CD4-positive, alpha-beta T cell treated with Interleukin-1 beta for 1 hour (primary cell): ENCODE measurements at places on chromosomes 5 and 9.

- DNase-seq: no peak
Observed at GRCh38 chr5:139823757-139824355, 28.2 kb downstream of the PSD2 start.

GRCh38 chr9:106179191-106179590 is 484.9 kb downstream of the TMEM38B start:
- no peak for DNase-seq

DNA sequence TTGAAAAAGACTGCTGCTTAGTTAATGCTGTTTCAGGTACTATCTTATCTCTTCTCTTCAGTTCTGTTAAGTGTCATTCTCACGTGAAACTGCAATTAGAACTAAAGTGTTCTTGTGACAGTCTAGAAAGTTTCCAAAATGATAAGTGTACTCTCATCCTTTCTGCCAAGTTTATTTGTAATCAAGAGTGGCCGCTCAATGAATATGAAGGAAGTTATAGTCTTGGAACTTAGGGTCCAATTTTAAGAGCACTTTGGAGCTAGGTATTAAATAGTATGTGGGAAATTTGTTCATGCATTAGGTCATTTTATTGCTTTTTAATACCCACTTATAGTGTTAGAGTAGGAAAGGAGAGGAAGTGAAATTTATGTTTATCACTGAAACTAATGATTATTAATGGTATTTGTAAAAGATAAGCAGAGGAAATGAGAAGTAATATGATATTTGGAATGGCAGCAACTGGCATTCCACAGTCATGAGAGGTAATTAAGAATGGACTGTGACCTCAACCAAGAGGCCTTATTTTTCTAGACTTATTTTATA is 20.4 kb downstream of the XRCC4 start:
- no peak for DNase-seq

GRCh38 chr5:129241755-129242154 is 147.2 kb downstream of the ISOC1 start:
- no peak for DNase-seq

DNA sequence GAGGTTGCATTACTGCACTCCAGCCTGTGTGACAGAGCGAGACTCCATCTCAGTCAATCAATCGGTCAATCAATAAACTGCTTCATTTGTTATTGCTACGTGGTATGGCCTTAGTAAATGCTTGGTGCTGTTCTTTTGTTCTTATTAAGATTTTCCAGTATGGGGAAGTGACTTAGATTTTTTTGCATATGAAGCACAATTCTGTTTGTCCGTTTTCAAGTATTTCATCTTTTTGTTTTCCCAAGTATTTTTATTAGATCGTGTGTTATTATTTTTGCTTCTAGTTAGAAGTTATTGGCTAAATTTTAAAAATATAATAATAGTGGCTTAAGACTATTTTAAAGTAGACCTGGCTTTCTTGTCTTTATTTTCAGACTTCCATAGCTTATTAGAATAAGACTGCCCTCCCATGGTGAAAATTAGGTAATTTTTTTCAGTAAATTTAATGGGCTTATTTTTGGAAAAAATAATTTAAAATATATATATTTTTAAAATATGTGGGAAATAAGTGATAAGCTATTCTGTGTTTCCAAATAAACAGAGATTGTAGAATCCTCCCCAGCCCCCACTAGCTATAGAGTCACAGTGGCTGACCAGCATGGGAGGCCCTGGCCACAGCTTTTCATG is 14.7 kb upstream of the OMD start:
- peak; percentile 10 for DNase-seq

- no peak for DNase-seq
Observed at GRCh38 chr5:91329283-91329682, 53.8 kb downstream of the ARRDC3 start.

GRCh38 chr9:131661568-131662288 is 78.1 kb downstream of the RAPGEF1 start:
- peak; percentile 55 for DNase-seq

- no peak for DNase-seq
Observed at GRCh38 chr9:35835216-35835632, 6.2 kb downstream of the TMEM8B start.

DNA sequence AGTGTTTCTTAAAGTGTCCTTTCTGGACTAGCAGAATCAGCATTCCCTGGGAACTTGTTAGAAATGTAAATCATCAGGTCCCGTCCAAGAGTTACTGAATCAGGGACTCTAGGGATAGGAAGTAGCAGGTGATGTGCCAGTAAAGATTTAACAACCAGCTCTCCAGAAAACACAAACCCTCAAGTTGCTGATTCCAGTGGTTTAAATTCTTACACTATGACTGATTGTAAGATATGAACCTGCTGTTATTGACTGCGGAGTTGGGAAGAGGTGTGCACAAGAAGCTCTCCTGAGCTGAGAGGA is 39.1 kb upstream of the BASP1 start:
- no peak for DNase-seq

DNA sequence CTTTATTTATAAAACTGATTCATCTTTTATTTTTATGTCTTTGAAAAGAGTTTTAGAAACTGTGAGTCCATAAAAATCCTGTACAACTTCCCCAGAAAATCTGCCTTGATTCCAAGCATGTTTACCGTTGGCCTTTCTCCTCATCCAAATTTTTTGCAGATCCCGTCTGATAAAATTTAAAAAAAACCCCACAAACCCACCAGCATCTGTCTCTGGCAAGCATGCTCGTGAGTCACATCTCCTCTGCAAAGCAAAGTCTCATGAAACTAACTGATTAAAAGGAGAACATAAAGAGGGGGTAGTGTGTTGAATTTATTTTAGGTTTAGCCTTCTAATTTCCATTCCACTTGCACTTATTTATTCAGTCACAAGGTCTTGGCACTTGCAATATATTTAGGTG is 109.4 kb downstream of the MAT2B start:
- no peak for DNase-seq

- DNase-seq: no peak
Observed at GRCh38 chr5:147485046-147485445, 24.8 kb downstream of the DPYSL3 start.

- DNase-seq: no peak
Observed at GRCh38 chr9:8424786-8425410, 625.3 kb upstream of the DMAC1 start.

GRCh38 chr5:135310328-135310989 is 88.6 kb downstream of the MACROH2A1 start:
- DNase-seq: no peak

- no peak for DNase-seq
Observed at GRCh38 chr5:80852331-80853245, 107.6 kb upstream of the RASGRF2 start.

DNA sequence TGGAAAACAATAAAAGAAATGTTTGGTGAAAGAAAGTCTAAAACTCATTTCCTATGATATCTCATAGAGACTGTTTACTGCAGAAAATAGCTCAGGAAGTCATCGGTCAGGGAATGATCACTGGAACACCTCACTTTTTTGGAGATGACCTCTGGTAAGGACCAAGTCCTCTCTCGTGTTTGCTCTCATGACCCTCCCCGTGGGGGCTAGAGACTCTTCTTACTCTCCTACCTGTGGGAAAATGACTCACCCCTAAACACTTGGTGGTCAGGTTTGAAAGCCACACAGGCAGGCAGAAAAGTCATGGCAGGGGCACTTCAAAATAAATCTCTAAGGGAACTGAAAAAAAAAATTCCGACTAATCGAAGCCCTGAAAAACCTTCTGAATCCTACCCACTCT is 48.2 kb downstream of the FAM240B start:
- no peak for DNase-seq

DNA sequence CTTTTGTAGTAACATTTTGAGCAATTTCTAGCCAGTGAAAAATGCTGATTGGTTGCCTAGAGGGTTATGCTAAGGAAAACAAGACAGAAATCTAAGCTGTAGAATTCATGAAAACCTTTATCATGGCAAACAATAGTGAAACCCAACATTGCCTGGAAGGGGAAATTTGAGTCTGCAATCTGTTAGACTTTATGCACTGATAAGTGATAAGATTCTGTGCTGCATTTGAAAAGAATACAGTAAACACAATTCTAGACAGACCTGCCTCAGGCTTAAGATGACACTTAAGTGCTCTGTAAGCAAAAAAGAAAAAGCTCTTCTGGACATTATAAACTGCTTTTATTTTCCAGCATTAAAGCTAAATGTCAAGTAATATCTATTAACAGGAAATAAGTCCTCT is 519.3 kb downstream of the ISL1 start:
- DNase-seq: no peak

DNA sequence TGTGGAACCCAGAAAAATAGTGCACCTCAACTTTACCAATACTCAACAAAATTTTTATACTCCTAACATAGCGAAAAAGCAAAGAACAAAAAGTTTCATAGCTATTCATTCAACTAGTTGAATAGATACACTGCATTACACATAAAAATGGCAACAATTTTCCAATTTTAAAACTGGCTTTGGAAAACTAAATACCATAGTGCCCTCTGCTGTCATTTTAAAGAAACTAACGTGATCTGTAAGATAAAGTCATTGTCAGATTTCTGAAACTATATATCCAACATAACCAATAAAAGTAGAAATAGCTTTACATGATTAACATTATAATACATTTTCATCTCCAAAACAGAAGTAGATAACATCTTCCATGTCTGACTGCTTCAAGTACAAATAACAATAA is 31.6 kb downstream of the DTWD2 start:
- no peak for DNase-seq

GRCh38 chr9:86324308-86324707 is 29.9 kb downstream of the TUT7 start:
- DNase-seq: no peak

DNA sequence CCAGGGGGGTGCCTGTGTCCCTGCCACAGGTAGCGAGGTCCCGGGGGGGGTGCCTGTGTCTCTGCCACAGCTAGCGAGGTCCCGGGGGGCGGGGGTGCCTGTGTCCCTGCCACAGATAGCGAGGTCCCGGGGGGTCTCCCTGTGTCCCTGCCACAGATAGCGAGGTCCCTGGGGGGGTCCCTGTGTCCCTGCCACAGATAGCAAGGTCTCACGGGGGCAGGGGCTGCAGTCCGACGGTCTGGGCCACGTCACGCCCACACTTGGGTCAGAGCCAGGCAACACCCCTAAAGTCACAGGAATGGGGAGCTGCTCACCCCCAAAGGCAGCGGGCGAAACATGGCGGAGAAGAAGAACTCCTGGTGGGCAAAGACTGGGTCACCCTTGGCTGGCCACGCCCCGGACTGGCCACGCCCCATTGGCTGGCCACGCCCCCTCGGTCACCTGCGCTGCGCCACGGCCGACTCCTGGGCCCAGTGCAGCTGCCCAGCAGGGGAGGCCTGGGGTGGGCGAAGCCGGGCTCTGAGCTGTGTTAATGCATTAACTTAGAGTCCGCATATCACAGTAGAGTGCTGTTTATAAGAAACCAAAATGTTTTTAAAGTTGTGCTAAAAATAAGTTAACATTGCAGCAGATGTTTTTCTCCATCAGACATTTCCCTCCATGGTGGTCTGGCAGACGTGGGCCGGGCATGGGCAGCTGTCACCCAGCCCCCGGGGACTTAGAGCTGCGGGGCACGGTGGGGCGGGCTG is 7.0 kb downstream of the NOXA1 start:
- DNase-seq: no peak

DNA sequence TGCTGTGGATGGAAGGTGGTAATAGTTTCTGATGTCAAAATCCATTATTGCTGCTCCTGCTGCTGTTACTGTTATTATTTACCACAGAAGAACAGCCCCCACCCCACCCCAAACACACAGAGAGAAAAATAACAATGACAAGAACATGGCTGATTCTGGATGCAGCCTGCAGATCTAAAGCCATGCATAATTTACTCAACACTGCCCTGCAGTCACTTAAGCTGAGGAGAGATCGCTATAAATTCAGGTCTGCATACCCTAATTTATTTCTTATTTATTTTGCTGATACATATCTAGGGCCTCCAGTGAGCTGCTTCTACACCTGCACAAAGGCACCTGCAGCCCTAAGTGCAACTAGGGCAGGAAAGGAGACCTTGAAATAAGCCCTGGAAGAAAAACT is 132.0 kb downstream of the TRIM32 start:
- no peak for DNase-seq

GRCh38 chr9:38047301-38048251 is 21.5 kb downstream of the SHB start:
- no peak for DNase-seq

DNA sequence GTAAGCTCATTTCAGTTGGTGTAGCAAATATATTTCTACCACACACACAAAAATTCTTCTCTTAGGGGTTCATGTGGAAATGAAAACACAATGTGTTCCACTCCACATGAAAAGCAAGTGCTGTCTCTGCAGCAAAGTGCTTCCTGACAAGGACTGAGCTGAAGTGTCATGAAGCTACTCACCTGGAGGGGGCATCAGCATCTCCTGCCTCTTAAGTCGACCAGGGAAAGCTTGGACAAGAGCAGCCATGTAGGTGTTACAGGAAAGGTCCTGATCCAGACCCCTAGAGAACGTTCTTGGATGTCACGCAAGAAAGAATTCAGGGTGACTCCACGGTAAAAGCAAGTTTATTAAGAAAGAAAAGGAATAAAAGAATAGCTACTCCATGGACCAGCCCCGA is 62.8 kb downstream of the SV2C start:
- no peak for DNase-seq

- DNase-seq: no peak
Observed at GRCh38 chr9:99244344-99245260, 22.5 kb downstream of the SEC61B start.

DNA sequence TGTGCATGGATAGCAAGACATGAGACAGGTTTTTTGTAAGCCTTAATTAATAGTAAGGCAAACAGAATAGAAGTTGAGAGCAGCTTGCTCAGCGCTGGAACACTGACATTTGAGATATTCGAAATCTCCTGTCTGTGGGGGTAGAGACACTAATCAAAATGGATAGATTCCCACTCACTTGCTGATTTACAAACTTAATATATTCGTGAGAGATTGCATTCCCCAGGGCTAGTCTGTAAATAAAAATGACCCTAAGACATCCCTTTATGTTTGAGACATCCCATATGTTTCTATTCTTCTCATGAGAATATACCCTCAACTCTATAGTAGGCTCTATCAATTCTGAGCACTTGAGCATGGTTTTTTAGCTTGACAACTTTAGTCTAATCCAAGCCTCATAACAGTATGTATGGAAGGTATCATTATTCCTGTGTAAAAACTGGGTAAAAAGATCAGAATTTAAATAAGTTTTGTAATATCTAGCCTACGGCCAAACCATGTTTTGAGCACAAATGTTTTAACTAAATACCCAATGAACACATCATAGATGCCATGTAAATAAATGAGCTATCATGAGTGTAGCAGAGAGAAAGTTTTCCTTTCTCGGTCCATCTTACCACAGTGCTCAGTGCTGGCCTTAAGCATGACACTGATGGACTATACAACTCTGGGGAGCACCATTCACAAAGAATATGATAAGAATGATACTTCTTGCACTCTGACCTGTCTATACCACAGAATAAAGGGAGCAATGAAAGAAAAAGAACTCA is 609.2 kb downstream of the PSAT1 start:
- no peak for DNase-seq
